Retina (tissue), 1 donor: ENCODE measurements at places on chromosomes 11 and 22.

GRCh38 chr11:113204280-113204679, 110.1 kb upstream of the TTC12 start:
- no peak for DNase-seq

GRCh38 chr22:36274531-36274930, 21.6 kb downstream of the APOL1 start:
- DNase-seq: no peak

GRCh38 chr11:76768088-76768908, 14.9 kb upstream of the TSKU start:
- DNase-seq: no peak

DNA sequence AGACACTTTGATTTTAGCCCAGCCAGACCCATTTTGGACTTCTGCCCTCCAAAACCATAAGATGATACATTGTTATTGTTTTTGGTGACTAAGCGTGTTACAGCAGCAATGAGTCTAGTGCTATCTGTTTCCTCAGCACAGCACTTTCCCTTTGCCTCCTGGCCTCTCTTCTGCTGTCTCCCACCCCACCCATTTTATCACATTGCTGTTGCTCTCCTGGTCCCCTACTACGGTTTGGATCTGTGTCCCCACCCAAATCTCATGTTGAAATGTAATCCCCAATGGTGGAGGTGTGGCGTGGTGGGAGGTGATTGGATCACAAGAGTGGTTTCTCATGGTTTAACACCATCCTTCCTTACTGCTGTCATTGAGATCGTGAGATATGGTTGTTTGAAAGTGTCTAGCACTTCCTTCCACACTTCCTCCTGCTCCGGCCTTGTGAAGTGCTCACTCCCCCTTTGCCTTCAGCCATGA, 59.8 kb upstream of the CD82 start:
- DNase-seq: no peak

- DNase-seq: no peak
Observed at GRCh38 chr11:20489948-20490347, 102.4 kb downstream of the PRMT3 start.
